ENCODE measurements at places on chromosomes 16 and 17. TPM values are rescaled to one million over a fixed set of nuclear protein-coding genes. Genes with fewer than 3 reads are reported as not detected.

Gene KCNG4
- total RNA-seq: not detected

Gene DNAI2
- not detected for total RNA-seq

Gene SOST
- total RNA-seq: not detected

Gene G6PC1
- total RNA-seq: not detected

Gene ECI1
- 86.9 TPM for total RNA-seq
